ENCODE measurements at places on chromosomes 11 and 22.

- no peak for DNase-seq
These were observed 206.8 kb upstream of the CADM1 start for GRCh38 chr11:115710980-115711379.

DNA sequence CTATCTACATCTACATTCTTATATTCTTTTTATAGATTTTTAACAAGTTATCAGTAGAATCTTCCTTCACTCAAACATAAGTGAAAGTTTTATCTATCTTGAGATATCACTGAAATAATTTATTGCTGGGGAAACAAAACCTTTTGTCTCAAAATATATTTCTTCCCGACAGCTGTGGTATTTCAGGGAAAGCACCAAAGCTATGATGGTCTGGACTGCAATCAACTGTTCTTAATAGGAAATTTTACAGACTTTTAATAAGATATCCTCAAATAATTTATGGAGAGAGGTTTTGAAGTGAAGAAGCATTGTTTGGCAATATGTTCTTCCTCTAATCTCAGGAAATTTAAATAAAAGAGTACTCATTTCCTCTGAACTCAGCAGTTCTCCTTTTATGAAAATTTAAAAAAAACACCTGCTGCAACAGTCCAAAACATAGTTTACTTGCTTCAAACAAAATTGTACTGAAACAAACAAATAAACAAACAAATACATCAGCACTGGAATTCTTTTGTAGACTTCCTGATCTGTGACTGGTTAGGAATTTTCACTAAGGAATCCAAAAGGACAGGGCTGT lies 33.9 kb upstream of the EIF3M start:
- DNase-seq: no peak

DNA sequence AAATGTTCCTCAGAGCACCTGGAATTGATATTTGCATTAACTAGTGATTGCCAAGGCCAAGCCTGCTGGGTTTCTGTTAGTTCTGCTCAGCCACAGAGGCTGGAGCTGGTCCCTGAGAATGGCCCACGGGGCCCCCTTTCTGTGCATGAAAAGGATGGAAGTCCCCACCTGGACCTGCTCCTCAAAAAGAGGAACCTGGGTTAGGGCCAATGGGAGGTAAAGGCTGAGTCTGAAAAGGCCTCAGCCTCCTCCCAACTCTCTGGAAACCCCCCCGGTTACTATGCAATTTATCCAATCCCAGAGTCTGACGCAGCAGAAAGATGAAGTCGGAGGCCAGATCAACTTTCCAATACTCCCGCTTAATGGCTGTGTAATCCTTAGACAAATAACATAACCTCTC lies 6.8 kb upstream of the CREB3L1 start:
- DNase-seq: no peak

GRCh38 chr11:92449780-92450179 lies 225.2 kb downstream of the FAT3 start:
- no peak for DNase-seq

- no peak for DNase-seq
These were observed 64.7 kb downstream of the TRIM29 start for GRCh38 chr11:120073196-120073595.

DNA sequence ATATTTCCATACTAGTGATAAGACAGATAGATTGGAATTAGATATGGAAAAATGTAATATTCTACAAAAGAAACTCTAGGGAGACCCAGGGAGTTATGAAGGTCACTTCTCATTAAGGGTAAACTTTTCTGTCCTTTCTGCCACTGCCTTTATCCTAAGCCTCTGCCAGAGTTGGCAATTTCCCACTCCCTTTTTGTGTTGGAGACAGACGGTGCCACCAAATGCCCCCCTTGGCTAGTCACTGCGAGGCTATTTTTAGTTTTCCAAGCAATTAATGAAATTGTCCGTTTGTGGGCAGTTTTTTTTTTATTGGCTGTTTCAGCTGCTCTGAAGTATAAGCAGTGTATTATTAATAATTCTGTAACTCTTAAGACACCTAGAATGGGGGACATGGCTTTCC lies 67.6 kb upstream of the TENM4 start:
- no peak for DNase-seq

- DNase-seq: no peak
These were observed 49.0 kb downstream of the GRAMD4 start for GRCh38 chr22:46669201-46669600.

GRCh38 chr11:124442442-124442841 lies 3.1 kb downstream of the OR8B8 start:
- DNase-seq: no peak

GRCh38 chr11:1050581-1051355 lies 14.2 kb upstream of the MUC6 start:
- DNase-seq: peak; percentile 85

GRCh38 chr11:33747979-33748378 lies 11.8 kb upstream of the CD59 start:
- no peak for DNase-seq

DNA sequence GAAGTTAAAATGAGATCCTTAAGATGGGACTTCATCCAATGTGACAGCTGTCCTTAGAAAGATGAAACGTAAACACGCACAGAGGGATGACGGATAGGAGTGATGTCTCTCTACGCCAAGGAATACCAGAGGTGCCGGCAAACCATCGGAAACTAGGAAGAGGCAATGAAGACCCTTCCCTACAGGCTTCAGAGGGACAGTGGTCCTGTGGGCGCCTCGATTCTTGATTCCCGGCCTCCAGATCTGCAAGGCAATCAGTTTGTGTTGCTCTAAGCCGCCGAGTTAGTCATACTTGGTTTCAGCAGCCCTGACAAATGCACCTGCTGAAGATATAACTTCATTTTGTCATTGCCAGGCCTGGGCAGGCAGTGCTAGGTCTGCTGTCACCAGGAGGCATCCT lies 1455.1 kb downstream of the TBC1D22A start:
- DNase-seq: no peak

- no peak for DNase-seq
These were observed 15.0 kb upstream of the PIWIL3 start for GRCh38 chr22:24789516-24789915.

DNA sequence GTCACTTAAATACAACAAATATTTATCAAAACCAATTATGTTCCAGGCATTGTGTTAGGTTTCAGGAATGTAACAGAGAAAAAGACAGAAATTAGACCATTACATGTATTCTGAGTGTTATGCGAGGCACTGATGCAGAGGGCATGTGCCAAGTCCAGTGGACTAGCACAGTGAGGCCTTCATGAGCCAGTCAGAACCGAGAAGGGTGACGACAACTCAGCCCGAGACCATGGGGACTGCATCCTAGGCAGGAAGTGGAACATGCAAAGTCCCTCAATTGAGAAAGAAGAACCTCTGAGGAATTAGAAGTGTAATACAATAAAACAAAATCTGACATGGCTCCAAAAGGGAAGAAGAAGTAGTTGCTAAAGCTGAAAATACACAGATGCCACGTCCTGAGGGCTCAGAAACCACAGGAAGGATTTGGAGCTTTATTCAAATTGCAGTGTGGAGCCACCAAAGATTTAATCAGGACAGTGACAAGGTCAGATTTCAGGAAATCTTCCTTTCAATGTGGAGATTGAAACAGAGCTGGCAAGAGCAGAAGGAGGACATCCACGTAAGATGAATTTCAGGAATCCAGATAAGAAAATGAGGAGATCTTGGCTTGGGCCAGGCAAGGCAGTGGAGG lies 529.6 kb downstream of the NTM start:
- DNase-seq: no peak

Data from KBM-7 (cell line).